Right ventricle myocardium superior (tissue), 1 donor: ENCODE measurements at places on chromosomes 16 and 17. TPM values are rescaled to one million over a fixed set of nuclear protein-coding genes. Genes with fewer than 3 reads are reported as not detected.

- DNase-seq = no peak
Measured at GRCh38 chr16:67944690-67945391, 921 bp upstream of the LCAT start.

TAT gene
- 0.13 TPM for total RNA-seq

GRCh38 chr16:67936124-67936879 is at the start of gene PSMB10:
Gene PSMB10, minus strand, starts transcription at chr16:67936850. Its CDS starts 101 bp downstream, at chr16:67936749.
- peak; percentile 68 for DNase-seq

GRCh38 chr17:34851961-34852540 is 109.2 kb downstream of the CCT6B start:
- DNase-seq = no peak

TP53 gene
- 11.5 TPM for total RNA-seq

SYNGR3 gene
- total RNA-seq = 0.32 TPM

DNA sequence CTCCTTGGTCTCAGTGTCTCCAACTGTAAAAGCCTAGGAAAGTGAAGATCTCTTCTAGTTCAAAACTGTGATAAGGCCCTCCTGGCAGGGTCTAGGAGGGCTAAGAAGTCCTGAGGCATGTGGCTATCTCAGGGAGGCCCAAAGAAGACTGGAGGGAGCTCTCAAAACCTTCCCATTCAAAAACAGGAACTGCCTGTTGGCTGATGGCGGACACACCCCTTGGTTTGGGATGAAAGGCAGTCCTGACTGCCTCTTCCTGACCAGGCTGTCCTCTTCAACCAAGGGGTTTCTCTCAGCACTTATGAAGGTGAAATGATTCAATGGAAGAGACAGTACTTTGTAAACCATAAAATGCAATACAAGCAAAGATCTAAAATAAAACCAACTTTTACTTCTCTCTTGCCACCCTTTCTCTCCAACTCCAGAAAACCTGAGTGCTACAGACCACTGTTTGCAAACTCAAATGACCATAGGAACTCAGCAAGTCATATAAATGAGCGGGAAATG is 4.7 kb downstream of the ZNF764 start:
- no peak for DNase-seq

FBXW10 gene
- total RNA-seq = 0.24 TPM

KRT31 gene
- total RNA-seq = not detected

AGRP gene
- not detected for total RNA-seq

NECAB2 gene
- 0.46 TPM for total RNA-seq

KRT27 gene
- total RNA-seq = not detected

- peak; percentile 3 for DNase-seq
Measured at GRCh38 chr16:2276368-2277195, 8.7 kb upstream of the RNPS1 start.

TEDC2 gene
- total RNA-seq = 1.0 TPM

ALOX12B gene
- total RNA-seq = not detected

ENO3 gene
- total RNA-seq = 534 TPM

- peak; percentile 45 for DNase-seq
Measured at GRCh38 chr17:28572259-28573039, 1.1 kb upstream of the PIGS start.

DNA sequence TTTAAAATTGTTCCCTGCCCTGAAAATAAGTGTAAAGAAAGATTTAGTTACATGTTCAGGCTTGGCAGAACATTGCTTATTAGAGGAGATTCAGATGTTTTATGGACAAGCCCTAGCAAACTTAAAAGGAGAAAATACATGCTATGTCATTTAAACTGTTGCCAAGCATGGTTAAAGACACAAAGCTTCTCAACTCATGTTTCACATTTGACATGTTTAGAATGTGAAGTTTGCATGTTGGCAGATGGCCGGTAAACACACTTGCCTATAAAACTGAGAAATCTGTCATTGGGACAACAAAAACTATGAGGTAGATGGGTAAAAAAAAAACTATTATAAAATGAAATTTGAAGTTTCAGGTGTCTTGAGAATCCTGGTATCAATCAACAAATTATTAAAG is 5.8 kb downstream of the KRTAP29-1 start:
- no peak for DNase-seq
